Occipital lobe (tissue), 3 donors: ENCODE measurements at places on chromosomes 6 and 20.

GRCh38 chr6:6331946-6332601 is 11.6 kb upstream of the F13A1 start:
- no peak for DNase-seq

DNA sequence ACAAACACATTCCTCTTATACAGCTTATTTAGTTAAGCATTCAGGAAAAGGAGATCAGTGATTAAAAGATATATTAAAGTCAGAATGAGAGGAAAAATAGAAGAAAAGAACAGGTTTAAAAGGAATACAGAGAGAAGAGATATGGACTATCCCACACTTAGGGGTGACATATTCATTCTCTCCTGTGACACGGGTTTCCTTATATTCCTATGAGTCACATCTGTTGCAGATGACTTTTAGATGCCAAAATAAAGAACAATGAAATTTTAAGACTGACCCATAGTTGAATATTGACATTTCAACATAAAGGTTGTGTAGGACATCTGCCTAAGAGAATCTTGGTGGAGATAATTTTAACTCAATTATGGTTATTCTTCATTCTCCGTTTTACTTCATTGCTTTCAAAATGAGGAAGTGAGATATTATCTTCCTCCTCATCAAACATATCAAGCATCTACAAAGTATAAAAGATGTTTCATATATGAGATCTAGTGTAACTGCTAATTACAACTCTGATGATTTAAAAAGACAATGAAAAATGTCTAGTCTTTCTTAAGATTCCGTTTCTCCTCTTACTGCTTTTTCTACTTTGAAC is 1336.7 kb upstream of the CITED2 start:
- DNase-seq = no peak

GRCh38 chr20:63580796-63581461 is 6.9 kb upstream of the HELZ2 start:
- no peak for DNase-seq

DNA sequence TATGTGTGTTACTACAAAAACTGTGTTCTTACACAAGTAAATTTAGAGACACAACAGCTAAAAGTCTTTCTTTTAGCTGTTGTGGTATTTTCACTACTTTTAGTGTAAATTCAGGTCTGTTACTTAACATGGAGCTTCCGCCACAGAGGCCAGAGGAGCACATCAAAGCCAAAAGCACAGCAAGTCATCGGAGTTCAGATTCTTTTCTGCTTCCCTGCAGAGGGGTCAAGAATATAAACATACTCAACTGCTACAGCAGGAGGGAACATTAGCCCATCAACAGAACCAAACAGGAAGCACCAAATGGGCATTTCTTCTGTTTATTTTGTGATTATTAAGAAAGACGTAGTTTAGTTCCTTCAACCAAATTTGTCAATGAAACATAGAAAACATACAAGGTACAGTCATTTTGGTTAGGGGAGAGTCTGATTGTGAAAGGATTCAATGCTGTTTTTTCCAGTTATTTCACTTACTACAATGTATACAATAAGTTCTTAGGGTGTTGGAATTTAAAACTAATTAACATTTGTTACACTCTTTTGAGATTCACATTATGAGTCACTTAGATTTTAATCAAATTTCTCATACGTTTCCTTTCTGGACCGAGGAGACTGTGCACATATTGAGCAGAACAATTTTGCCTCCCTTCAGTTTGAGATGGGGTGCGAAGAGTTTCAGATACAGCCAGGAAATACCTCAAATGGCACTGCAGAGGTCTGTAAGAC is 42.8 kb upstream of the DSE start:
- no peak for DNase-seq

DNA sequence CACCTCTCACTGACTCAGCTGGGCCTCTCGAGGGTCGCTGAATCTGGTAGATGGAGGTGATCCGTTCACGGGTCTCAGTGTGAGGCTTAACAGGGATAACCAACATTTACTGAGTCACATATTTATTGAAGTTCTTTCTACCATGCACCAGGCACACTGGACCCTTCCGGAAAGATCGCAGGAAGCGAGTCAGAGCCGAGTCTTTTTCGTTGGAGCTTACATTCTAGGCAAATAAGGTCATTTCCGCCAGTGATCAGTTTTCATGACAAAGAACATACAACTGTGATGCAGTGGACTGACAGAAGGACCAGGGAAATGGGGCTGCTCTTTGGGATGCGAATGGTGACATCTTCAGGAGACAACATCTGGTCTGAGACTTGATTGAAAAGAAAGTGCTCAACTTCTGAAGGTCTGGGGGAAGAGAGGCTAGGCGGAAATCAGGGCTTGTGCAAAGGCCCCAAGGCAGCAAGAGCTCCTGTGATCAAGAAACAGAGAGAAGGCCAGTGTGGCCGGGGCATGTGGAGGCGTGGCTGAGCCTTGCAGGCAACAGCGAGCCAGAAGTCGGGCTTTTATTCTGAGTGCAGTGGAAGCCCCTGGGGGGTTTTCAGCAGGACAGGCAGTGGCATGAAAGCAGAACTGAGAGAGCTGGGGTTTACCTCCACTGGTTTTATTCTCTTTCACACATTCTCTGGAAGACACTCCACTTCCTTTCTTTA is 56.7 kb downstream of the APCDD1L start:
- no peak for DNase-seq

DNA sequence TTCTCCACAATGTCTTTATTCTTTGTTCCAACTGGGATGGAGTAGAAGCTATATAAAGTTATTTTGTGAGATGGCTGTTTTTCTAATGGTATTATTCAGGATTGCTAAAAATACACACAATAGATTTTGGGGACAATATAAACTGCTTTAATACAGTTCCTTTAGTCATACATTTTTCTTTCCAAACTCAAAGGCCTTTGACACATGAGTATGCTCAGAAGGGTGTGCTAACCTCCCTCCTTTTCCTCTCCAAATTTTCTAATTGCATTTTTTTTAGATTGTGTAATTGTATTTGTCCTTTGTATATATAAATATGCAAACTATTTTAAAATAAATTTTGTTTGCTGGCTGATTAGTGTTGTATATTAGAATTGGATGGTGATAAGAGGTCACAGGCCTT is 119.6 kb upstream of the FOXO3 start:
- no peak for DNase-seq

- no peak for DNase-seq
These were observed 4.2 kb upstream of the SLCO4A1 start for GRCh38 chr20:62638055-62638570.

- DNase-seq = no peak
These were observed 53.0 kb upstream of the ANKEF1 start for GRCh38 chr20:9981829-9982228.

DNA sequence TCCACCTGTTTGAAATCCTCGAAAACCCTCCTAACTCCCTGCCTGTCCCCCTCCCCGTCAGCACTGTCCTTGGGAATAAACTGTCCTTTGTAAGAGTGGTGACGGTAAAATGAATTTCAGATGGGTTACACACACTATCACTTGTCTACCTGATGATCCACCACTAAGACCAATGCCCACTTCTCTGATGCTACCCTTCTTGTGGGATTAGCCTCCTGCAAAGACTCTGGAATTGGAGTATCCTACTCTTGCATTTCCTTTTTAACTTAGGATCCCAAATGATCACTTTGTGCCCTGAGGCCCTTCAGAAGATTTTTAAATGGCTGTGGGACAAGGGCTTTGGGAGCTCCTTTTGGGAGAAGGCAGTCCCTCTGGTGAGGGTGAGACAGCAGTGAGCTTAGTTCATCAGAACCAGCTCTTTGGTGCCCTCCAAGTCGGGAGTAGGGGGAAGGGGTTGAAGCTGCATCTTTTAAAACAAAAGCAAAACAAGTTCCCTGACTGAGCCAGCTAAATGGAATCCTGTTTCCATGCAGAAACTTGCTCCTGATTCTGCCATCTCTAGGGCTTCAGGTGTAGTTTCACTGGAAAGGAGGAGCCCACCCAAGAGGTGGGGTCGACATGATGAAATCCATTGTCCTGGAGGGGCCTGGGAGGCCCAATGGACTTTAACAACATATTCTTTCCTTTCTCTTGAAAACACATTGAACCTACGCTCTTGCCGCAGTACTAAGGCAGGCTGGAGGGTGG is 86.5 kb downstream of the ASXL1 start:
- DNase-seq = no peak

DNA sequence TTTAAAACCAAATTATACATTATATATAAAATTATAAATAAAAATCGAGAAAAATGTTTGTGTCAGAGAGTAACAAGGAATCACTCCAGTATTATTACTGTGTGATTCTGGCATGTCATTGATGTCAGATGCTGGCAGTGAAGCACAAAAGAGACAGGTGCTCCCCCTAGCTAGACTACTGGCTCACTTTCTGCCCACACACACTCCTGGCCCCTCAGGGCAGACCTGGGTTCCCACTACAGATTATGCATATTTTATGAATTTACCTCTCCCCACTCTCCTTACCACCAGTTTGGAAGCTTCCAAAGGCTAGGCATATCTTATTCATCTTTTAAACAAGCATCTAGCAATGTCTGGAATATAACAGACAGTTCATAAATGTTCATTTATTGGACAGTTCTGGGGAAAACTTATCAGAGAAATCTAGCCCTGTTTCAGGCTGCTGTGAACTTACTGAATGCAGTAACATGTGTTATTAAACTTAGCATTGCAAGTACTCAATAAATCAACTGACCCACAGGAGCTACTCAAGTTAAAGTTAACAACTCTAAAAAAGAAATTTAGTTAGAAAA is 12.8 kb downstream of the SNX3 start:
- DNase-seq = no peak

DNA sequence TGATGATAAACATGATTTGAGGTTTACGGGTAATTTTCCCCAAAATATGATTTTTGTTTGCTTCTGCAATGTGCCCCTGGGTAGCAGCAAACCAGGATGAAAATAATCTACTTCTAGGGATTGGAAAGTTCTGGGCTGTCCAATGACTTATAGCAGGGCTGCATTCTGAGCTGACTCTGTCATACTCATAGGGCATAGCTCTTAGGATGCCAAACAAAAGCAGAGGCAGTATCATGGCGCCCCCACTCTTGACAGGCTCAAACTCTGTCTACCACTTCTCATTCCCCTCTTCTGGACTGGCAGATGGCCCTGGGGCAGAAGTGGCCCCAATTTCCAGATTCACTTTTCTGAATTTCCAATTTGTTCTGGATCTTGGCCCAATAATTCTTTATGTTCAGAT is 10.3 kb downstream of the SERPINB1 start:
- DNase-seq = no peak
